ENCODE measurements at places on chromosomes 13 and 19.

GRCh38 chr13:112574416-112574815 lies 13.5 kb downstream of the TUBGCP3 start:
- DNase-seq, result no peak

DNA sequence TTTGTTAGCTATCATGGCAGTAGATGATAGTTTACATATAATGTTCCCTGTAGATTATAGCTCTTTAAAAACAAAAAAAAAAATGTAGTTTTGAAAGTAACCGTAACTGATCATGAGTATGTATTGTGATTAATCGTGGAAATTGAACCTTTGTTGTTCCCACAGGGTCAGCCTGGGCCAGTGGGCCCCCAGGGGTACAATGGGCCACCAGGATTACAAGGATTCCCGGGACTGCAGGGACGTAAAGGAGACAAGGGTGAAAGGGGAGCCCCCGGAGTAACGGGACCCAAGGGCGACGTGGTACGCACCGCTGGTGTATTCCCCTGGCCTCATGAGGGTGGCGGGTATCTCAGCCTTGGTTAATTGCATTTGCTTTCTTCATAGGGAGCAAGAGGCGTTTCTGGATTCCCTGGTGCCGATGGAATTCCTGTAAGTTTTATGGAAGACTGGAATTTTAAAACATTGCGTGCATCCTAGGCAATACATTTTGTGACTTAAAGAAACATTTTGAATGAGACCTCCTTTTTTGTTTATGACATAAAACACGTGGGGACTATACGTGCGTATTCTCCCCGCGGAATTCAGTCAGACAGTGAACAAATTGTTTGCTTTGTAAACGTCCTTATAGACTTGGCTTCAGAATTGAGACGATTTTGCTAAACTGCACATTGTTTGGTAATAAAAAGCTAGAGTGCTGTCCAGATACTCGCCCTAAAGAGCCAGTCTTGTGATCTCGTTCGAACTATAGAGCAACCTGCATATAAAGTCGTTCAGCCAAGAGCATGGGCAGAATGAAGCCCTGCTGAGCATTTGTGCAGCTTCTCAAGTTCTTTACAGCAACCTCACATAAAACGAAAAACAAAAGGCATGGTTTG lies 117.7 kb downstream of the COL4A2 start:
- DNase-seq, result no peak

DNA sequence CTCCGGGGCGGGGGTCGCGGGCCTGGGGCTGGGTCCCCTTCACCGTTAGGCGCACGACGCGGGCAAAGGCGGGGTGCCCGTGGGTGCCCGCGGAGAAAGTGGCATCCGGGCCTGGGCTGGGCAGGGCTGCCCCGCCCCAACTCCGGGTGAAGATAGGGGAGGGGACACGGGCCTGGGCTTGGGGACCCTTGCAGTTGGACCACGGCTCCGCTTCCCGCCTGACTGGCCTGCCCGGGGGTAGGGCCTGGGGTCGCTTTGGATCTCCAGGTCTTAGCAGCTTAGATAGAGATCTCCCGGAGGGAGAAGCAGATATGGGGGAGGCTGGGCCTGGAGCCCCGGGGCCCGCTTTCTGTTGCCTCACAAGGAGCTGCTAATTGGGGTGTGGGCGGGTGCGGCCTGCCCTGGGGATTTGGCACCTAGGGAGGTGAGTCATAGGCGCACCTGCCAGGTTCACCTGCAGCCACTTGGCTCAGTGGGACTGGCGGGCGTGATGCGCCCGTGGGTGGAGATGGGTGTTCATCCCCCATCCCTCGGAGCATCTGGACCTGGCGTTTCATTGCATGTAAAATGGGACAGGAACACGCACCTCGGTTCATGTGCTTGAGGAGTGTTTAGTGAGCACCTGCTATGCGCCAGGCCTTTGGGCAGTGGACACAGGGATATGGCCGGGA lies 585 bp downstream of the MAP1S start:
- peak; percentile 28 for DNase-seq

- no peak for DNase-seq
These were observed 38.4 kb downstream of the DEDD2 start for GRCh38 chr19:42178791-42179674.

- DNase-seq, result no peak
These were observed 1049.0 kb downstream of the OLFM4 start for GRCh38 chr13:54077569-54077968.

DNA sequence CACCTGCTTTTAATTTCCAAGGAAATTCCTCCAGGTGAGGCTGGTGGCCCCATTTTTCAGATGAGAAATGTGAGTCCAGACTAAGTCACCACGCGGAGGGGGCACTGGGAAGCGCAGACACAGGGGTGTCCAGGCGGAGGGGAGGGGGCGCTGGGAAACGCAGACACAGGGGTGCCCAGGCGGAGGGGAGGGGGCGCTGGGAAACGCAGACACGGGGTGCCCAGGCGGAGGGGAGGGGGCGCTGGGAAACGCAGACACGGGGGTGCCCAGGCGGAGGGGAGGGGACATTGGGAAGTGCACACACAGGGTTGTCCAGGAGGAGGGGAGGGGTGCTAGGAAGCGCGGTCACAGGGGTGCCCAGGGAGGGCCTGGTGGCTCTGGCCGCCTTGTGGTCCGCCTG lies 3.5 kb downstream of the GRK1 start:
- no peak for DNase-seq

DNA sequence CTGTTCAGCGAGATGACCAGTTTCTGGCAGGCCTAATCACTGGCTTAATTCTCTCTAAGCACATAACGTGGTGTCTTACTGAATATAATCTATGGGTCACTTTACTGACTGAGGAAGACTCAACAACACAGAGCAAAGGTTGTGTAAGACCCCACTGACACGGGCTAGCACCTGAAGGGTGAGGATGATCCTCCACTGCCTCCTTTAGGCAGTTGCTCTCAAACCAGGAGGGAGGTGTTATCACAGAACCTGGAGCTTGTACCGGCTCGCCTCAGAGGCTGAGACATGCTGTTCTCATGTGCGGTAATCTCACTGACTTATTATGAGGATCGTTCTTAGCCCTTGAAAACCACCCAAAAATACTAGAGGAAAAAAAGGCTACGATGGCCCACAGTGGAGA lies 28.3 kb downstream of the RCBTB2 start:
- no peak for DNase-seq

GRCh38 chr13:100675661-100676129 lies 1.1 kb upstream of the TMTC4 start:
- DNase-seq, result no peak
